GM12878 (cell line): ENCODE measurements at places on chromosomes 1 and 21. TPM values are rescaled to one million over a fixed set of nuclear protein-coding genes. Genes with fewer than 3 reads are reported as not detected.

SHISAL2A gene
- total RNA-seq: 0.56 and 0.67 TPM in 2 replicates

VSIG8 gene
- not detected in 2 replicates for total RNA-seq

SPRR2G gene
- not detected in 2 replicates for total RNA-seq

- DNase-seq: no peak
These were observed 115.9 kb downstream of the FGGY start for GRCh38 chr1:59412718-59413326.

- no peak for DNase-seq
These were observed 2.9 kb downstream of the MPL start for GRCh38 chr1:43340559-43340958.
